Tibial artery (tissue), 4 donors: ENCODE measurements at places on chromosomes 2 and 18.

DNA sequence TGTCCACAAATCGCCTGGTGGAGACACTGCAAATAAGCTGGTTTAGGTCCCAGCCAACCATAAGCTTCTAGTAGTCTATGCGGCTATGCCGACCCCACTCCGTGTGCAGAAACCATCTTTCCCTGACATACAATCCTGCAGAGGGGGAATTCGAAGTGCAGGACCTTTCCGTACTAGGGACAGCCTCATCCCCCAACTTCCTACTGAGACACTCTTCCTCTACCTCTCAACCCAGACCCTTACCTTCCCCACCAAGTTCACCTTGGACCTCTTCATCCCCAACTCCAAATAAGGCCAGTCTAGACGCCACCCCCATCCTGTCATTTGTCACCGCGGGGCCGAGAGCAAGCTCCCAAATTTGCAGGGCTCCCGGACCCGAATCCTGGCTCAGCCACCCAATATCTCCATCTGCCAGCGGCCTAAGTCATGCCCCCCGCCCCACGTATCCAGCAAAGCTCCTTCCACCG lies 496 bp downstream of the SUCLG1 start:
- peak; percentile 61 for DNase-seq

DNA sequence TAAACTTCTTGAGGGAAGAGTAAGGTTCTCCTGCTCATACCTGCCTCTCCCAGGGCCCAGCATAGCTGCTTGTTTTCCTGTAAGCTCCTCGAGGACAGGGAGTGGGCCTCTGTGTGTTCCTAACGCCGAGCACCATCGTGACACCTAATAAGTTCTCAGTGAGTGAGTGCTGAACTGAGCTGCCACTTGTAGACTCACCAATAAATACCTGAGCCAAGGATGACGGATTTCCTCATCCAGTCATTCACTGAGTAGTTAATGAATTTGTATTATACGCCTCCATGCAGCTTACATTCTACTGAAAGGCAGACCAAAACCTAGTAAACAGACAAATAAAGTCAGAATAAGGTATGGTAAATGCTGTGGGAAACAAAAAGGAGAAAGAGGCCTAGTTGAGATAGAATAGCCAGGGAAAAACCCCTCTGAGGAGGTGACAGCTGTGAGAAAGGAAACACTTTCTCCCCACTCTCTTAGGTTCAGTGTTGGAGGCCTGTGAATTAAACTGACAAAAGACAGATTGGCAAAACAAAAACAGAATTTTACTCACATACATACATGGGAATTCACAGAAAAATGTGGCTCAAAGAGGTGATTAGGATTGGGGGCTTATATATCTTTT lies 138.6 kb downstream of the B3GNT2 start:
- DNase-seq = no peak

- DNase-seq = no peak
Measured at GRCh38 chr2:120709608-120710041, 26.0 kb upstream of the GLI2 start.

- DNase-seq = no peak
Measured at GRCh38 chr2:232538671-232539070, 821 bp upstream of the CHRNG start.

DNA sequence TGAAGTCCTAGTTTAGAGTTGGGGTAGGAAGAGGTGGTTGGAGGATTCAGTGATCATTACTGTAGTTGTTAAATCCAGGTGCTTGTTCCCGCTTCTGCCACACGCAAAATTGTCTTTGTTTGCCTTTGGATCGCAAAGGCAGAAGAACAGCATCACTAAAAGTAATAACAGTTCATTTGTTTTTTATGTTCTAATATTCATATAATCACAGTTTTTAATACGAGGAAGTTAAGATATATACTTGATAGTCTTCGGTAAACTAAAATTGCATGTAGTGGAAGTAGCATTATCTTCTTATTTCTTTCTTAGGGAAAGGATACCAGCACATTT lies 365 bp downstream of the NDUFB3 start:
- DNase-seq = no peak

DNA sequence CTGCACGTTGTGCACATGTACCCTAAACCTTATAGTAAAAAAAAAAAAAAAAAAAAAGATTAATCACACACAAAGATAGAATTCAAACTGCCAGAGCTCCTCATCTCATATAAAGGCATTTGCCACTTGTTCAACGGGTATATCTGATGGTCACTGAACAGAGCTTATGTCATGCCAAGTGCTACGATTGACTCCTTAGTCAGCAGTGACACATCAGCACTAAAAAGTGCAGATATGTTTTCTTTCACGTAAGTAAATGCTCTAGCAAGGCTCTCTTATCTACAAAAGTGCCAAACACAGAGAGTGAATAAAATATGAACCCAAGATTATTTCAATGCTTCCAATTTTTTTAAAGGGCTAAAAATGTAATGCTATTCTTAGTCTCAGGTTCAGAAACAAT lies 1.1 kb downstream of the LMAN1 start:
- no peak for DNase-seq

DNA sequence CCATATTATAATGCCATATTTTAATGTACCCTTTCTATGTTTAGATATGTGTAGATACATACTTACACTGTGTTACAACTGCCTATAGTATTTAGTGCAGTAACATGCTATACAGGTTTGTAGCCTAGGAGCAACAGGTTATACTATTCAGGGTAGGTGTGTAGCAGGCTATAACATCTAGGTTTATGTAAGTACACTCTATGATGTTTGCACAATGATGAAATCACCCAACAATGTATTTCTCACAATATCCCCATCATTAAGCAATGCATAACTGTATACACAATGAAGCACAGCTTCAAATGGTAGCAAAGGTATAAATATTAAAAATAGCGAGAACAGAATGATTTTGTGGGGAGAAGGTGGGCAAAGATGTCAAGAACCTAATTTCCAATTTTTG lies 117.8 kb downstream of the DYM start:
- DNase-seq = no peak

GRCh38 chr2:234259440-234259839 lies 208.9 kb downstream of the SPP2 start:
- no peak for DNase-seq

DNA sequence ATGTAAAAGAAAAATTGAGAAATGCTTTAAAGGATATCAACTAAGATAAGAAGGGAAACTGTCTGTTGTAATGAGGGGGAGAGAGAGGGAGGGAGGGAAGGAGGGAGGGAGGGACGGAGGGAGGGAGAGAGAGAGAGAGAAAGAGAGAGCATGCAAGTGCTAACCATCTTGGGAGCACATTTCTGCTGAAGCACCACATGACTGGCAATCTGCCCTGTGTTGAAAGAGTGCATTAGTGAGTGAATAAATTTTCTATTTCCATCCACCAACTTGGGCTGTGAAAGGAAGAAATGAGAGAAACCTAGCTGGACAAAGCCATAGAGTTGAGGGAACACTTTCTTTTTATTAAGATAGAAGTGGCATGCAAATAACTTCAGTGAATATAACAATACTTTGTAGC lies 110.7 kb downstream of the TMX3 start:
- DNase-seq = no peak

DNA sequence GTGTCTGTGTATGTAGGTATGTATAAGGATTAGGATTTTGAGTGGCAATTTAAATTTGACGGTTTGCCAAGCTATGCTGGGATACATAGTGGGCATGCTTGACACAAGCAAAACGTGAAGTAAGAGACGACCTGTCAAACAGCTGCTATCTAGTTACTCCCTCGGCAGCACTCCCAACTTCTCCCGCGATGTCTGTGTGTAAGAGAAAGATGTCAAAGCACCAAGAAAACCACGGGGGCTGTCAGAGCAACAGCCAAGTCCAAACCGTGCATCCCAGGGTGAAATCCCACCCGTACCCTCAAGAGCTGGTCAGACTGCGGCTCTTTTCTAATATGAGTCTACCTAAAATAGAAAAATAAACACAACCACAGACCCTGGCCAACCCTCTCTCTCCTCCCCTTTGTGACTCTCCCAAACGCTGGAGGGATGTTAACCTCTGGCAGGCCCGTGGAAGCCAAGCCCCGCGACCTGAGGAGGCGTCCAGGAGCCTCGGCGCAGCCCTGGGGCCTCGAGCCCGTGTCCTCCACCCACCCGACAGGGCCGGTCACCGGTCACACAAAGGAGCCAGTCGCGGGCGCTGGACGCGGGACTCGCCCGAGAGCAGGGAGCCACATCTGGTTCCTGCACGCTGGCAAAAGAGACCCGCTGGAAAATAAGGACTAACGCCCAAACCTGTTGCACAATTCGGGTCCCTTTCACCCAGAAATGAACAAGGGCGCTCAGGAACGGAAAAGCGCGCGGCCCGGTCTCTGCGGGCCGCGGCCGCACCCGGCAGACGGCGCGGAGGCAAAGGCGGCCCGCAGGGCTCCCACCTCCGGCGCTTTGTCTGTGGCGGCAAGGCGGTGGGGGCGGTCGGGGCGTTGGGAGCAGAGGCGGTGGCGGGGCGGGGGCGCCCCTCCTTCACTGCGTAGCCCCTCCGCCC lies 925 bp downstream of the SESTD1 start:
- peak; percentile 71 for DNase-seq

DNA sequence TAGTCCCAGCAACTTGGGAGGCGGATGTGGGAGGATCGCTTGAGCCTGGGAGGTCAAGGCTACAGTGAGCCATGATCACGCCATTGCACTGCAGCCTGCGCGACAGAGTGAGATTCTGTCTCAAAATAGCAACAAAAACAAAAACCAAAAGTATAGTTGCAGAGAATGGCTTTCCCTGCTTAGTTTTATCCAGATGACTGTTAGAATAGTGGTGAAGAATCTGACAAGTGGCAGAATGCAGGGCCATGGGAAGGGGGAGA lies 53.8 kb downstream of the NEDD4L start:
- DNase-seq = no peak

- DNase-seq = peak; percentile 75
Measured at GRCh38 chr2:109736177-109736827, 57.8 kb upstream of the RGPD5 start.

- no peak for DNase-seq
Measured at GRCh38 chr2:100818003-100818605, 1.8 kb upstream of the NPAS2 start.

GRCh38 chr2:219976871-219977270 lies 349.4 kb downstream of the SLC4A3 start:
- DNase-seq = no peak

DNA sequence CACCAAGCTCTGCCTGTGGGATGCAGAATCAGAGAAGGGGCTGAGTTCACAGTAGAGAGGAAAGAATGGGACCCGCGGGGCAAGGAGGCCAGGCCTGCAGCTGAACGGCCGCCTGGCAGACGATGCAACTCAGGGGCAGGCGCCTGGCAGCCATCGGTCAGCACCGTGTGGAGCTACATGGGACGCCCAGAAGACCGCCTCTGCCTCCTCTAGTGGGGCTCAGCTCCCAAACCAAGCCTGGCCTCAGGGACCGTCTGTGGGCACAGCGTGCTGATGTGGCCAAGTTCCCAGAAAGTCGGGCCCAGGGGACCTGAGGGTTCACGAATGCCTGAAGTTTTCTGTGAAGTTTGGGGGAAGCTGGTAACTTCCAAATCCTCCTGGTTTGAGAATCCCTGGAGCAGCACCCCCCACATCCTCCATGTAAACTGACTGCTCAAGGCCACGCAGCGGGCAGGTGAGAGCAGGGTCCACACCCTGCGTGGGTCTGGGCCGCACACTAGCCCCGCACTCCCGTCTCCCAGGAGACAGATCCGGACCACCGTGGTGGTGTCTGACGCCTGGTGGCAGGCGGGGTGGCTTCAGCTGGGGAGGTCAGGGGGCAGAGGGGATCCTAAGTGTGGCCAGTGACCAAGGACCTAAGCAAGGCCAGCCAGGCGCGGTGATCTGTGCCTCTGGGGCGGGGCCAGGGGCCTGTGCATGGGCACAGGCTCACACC lies 14.6 kb downstream of the SNORC start:
- DNase-seq = no peak

GRCh38 chr18:73893880-73894279 lies 253.8 kb downstream of the FBXO15 start:
- DNase-seq = no peak

DNA sequence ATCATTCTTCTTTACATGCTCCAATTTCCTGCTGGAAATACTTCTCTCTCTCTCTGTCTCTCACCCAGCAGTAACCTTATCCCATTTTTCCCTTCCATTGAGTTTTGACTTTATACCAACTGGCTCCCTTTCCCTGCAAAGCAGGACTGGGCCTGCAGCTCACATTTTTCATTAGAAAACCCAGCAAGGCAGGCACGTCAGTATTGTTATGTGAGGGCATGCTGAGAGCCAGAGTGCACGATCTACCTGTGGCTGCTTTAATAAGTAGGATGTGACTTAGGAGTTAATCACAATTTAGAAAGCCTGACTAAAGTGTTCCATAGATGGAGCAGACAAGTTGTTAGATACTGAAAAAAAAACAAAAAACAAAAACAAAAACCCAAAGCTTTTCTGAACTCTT lies 5.2 kb upstream of the NDUFV2 start:
- no peak for DNase-seq

GRCh38 chr2:85269959-85270358 lies 57.8 kb downstream of the TGOLN2 start:
- DNase-seq = no peak

GRCh38 chr18:44937960-44938719 lies 257.5 kb downstream of the SETBP1 start:
- DNase-seq = no peak

DNA sequence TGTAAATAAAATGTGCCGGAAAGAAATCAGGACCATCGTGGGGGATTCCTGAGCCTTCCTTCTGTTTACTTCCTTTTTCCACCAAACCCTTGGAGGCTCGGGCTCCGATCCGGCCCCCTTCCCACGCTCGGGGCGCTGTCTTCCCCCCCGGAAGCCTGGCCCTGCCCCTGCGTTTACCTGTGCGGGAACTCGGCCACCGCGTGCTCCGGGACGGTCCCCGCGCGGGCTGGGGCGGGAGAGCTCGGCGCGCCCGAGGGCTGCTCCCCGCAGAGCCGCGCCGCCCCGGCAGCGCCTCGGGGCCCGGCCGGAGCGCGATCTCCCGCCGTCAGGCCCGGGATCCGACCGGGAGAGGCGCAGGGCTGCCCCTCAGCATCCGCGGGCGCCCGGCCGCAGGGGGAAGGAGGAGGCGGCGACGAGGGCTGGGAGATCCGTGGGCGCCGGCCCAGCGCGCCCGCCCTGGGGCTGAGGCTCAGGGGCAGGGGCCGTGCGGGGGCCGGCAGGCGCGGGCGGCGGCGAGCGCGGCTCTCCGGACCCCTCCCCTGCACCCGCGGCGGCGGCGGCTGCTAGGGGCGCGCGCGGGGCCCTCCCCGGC lies 435 bp downstream of the ADCY3 start:
- DNase-seq = peak; percentile 64

GRCh38 chr18:1252936-1253335 lies 348.3 kb downstream of the ADCYAP1 start:
- no peak for DNase-seq

GRCh38 chr18:69998523-69998987 lies 50.9 kb upstream of the CD226 start:
- DNase-seq = no peak

DNA sequence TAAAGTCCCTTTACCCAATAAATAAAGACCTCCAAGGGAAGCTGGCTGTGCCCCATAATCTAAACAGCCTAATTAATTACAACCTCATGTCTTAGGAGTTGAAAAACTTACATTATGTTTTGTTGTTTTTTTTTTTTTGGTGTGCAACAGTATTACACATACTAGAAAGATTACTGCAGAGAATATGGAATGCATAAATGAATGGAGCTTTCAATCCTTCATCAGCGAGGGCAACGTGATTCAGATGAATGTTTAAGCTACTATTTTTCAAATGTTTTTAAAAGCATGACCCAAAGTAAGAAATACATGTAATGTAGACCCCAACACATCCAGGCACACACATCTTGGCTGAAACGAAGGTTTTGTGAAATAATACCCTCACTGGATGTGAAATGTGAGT lies 167.1 kb upstream of the FN1 start:
- no peak for DNase-seq
